Lower lobe of right lung (tissue), 2 donors: ENCODE measurements at places on chromosomes 12 and 14.

- no peak for DNase-seq
Observed at GRCh38 chr12:127262615-127263014, 1004.4 kb upstream of the TMEM132C start.

DNA sequence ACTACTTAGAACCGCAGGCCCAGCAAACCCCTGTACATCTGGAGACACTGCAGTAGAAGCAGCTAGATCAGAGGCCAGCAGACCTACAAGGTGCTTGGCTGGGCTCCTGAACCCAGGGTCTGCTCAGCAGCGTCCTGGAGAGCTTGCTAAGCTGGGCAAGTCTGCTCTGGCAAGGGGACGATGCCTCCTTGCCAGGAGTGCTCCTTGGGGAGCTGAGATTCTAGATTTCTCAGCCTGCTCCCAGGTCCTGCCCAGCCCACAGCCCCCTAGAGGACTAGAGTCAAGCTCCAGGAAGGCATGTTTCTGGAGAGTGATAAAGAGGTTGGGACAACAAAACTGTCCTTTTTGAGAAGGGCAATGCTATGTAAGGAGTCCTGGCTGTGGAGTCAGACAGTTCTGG lies 60.3 kb downstream of the HSPB8 start:
- no peak for DNase-seq

DNA sequence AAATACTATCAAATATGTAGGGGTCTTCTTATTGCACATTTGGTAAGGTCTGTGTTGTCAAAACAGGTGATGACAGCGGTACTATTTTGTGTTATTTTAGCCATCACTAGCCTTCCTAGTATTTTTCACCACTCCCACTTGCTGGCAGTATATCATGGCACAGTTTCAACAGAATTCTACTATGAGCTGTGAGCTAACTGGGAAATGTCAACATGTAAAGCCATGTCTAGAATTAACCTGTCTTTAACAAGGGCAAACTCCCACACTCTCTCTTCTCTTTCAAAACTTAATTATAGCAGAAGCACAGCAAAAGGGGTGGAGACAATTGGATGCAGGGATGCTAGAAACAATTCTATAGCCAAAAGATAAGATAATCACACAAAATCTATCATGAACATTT lies 253.4 kb downstream of the PAX9 start:
- DNase-seq: no peak

DNA sequence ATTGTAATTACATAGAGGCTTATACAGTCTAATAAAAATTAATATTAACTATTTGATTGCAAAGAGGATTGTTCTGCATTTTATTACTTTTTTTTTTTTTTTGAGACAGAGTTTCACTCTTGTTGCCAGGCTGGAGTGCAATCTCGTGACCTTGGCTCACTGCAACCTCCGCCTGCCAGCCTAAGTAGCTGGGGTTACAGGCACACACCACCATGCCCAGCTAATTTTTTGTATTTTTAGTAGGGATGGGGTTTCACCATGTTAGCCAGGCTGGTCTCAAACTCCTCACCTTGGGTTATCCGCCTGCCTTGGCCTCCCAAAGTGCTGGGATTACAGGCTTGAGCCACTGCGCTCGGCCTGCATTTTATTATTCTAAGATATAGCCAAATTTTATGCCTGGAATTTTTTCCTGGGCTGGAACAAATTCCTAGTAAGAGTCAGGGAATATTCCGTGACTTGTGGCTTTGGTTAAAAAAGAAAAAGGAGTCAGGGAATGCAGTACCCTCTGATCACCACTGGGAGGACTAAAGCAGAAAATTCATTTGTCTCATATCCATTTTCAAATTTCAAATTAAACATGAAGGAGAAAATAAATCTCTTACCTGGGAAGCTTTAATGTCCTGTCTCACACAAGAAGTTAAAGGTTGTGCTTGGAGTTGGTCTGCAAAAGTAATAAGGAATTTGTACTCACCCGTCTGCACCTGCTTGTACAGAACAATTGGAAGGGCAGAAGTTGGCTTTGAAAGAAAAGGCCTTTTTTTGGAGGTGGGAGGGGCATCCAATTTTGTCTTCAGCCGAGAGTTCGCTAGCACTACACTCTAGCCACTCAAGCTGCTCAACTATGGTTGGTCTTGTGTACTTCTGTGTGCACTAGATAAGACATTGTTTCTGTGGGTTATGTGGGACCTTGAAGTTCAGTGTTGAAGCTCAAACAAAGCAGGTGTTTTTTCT lies 8.7 kb downstream of the MARK3 start:
- DNase-seq: peak; percentile 55

DNA sequence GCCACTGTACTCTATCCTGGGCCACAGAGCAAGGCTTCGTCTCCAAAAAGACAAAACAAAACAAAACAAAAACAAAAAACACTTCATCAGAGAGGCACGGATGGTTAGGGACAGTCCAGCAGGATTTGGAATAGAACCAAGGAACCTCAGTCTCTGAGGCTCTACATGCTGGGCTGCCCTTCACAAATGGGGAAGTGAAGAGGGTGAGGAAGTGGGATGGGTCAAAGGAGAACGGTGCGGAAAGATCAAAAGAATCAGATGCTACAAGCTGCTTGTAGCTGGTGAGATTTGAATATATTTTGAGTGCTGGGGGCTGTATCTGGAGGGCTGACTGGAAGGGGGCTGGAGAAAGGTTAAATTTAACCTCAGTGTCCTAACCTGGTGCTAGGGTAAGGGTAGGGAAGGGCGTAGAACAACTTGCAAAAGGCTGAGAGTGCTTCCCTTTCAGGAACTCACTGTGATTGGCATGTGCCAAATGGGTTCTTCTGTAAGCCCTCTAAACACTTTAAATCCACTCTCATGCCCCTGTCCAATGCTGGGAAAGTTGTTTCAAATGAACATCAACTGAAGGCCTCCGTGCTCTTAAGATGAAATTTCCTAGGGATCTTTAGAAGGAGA lies 4.6 kb downstream of the FOXJ2 start:
- DNase-seq: no peak

DNA sequence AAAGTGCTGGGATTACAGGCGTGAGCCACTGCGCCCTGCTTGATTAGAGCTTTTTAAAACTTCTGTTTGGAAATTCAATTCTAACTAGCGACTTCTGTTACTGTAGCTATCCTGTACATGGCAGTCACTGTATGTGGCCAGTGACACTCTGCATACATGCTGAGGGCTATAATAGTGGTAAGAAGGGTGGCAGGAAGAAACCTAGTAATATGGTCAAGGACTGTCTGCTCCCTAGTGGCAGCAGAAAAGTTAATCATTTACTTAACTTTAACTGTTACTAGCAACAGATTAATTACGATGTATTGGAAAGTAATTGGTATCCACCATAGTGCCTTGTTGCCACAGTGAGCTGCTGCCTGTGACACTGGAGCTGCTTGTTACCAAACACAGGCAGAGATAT lies 149.0 kb downstream of the KITLG start:
- DNase-seq: no peak

DNA sequence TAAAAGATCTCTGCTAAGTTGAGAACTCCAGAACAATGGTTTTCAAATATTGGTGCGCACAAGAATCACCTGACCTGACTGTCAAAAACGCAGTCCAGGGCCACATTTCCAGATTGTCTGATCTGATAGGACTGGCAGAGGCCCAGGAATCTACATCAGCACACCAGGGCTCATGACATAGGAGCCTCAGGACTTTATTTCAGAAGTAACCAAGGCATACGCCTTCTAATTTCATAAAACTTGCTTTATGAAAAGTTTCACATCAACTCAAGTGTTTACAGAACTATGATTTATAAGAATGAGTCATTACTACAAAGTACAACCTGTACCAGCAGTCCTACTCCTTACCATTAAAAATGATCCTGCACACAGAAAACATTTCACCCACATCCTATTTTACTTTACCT lies 47.7 kb upstream of the PTPRO start:
- DNase-seq: no peak

- DNase-seq: no peak
Observed at GRCh38 chr12:63924781-63925180, 80.3 kb downstream of the SRGAP1 start.

- DNase-seq: no peak
Observed at GRCh38 chr14:32474478-32475195, 145.5 kb downstream of the AKAP6 start.

- no peak for DNase-seq
Observed at GRCh38 chr12:131702573-131702877, 8.4 kb upstream of the SFSWAP start.

GRCh38 chr12:69055280-69055679 lies 122.3 kb upstream of the CPM start:
- no peak for DNase-seq

DNA sequence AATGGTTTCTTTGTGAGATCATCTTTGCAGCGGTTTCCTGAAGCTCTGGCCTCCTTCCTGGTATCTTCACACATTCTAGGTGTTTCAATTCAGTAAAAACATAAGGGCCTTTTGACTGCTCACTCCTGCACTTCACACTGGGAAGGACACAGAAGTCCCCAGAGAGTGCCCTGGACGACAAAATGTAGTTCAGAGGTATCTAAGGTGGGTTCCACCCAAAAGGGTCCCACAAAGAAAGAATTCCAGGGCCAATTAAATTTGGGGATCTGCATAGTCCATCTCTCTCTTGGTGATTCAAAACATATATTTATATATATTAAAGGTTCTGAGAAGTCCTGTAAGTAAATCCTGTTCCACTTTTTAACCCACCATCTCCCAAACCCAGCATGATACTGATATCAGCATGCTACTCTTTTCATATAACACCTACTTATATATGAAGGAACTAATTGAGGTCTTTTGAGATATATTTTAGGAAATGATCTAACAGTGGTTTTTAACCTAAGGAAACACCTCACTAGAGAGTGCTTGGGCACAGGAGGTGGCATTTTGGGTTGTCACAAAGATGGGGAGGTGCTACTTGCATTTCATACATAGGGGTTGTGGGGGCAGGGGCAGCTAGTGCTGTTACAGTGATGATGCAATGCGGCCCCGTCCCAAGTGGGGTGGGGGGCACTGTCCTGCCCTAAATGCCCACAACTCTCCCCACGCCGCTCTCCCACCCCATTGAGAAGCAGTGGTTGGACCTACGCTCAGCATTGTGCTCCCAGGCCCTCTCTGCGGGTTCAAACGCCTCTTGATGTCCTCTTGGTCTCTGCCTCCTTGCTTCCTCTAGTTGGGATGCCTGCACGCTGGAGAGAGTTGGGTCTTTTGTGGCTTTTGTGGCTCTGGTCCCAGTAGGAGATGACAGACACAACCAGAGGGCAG lies 109.4 kb downstream of the ARF6 start:
- peak; percentile 56 for DNase-seq

DNA sequence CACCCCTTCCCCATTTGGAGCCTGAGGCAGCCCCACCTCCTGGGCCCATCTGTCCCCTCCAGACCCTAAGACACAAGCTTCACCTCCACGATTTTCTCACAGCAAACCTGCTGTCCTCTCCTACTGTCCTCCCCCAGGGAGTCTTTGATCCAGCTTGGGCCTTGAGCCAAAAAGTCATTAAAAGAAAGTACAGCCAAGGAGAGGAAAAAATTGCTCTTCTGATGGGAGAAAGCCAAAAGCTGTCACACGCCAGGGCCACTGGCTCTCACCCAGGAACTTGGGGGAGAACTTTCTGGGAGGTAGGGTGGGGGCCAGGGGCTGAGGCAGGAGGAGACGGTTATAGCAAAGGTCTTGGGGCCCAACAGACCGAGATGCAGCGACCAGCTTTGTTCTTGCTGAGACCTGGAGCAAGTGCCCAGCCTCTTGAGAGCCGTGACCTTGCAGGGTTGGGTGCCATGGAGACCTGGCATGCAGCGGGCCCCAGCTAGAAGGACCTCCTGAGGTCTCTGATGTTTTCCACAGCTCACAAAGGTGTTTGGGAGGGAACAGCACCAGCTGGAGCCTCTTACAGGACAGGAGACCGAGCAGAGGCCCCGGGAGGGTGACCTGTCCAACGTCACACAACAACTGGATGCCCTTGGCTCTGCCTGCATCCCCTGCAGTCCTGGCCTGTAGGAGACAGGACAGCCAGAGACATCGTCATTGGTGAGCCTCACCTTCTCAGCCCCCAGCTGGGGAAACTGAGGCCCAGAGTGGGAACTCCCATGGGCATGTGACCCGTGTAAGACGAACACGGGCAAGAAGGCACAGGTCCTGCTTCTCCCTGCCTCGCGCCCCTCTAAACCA lies 124.5 kb downstream of the CALM1 start:
- peak; percentile 59 for DNase-seq

DNA sequence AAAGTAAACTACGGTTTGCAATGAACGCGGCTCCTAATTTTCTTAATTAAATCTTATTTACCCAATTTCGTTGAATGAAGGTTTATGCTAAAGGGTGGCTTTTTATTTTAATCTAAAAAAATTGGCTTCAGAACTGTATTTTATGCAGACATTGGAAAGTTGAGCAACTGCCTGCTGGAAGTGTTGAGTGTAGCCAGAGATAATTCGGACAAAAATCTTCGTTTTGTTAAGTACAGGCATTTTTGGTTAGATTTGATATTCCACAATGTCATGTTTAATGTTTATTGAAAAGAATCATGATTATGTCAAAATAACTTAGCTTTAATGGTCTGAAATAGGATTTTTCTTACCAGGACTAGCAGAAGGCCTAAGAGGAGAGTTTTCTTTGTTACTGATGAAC lies 875 bp downstream of the IRAK3 start:
- no peak for DNase-seq

GRCh38 chr14:58732387-58732786 lies 94.6 kb downstream of the DACT1 start:
- DNase-seq: no peak

GRCh38 chr14:70646705-70647104 lies 5.0 kb downstream of the TTC9 start:
- DNase-seq: no peak

DNA sequence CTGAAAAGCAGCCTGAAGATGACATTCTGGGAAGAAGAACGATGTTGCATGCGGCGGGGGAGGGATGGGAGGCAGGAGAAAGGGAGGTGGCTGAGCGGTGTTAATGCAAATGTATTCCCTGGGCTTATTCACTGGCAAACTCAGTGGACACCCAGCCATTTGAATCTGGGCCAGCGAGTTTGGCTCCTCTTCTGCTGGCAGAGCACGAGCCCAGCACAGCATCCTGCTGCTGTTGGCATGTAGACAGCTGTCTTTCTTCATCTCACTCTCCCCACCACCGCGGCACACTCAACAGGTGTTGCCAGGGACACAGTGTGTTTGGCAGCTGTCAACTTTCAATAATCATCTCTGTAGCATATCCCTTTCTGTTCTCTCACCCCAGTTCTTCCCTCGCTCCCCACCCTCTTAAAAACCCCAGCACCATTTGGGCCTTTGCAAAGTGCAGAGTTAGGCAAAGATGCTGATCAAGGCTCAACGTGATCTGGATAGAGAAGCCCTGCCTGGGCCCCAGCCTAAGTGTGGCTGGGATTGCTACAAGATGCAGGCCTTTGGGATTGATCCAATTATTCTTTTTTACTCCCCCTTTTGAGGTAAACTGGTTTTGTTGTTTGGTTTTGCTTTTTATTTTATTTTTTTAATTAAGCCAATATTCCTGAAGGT lies 131.9 kb downstream of the EXOC5 start:
- DNase-seq: no peak

- DNase-seq: no peak
Observed at GRCh38 chr12:32334371-32334777, 65.0 kb upstream of the FGD4 start.

GRCh38 chr12:71980538-71980937 lies 41.9 kb downstream of the TPH2 start:
- DNase-seq: no peak

- no peak for DNase-seq
Observed at GRCh38 chr14:56716705-56717104, 93.6 kb downstream of the OTX2 start.
